HS-27A (cell line): ENCODE measurements at places on chromosomes 7 and 10.

DNA sequence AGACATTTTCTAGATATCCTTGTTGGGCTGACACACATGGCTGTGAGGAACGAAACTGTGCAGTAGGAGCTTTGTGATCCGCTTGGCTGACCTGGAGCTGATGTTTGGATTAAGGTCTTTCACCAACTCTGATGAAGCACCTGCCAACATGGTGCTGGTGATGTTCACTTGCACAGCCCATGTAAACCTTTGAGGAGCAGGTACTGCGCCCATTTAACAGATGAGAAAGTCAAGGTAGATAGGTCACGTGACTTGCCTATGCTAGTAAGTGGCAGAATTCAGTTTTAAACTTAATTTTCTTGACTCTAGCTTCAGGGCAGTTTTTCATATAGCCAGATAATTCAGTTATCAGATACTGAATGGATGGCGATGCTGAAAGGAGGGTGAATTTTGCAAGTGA is 351.9 kb downstream of the RPS24 start:
- no peak for DNase-seq

GRCh38 chr10:131173484-131174210 is 137.9 kb downstream of the TCERG1L start:
- DNase-seq, result no peak

- DNase-seq, result no peak
These were observed 166.8 kb upstream of the PFKP start for GRCh38 chr10:2900530-2900929.

GRCh38 chr10:122044713-122045112 is 55.8 kb downstream of the TACC2 start:
- no peak for DNase-seq

GRCh38 chr7:31419505-31420055 is 79.1 kb upstream of the NEUROD6 start:
- no peak for DNase-seq

DNA sequence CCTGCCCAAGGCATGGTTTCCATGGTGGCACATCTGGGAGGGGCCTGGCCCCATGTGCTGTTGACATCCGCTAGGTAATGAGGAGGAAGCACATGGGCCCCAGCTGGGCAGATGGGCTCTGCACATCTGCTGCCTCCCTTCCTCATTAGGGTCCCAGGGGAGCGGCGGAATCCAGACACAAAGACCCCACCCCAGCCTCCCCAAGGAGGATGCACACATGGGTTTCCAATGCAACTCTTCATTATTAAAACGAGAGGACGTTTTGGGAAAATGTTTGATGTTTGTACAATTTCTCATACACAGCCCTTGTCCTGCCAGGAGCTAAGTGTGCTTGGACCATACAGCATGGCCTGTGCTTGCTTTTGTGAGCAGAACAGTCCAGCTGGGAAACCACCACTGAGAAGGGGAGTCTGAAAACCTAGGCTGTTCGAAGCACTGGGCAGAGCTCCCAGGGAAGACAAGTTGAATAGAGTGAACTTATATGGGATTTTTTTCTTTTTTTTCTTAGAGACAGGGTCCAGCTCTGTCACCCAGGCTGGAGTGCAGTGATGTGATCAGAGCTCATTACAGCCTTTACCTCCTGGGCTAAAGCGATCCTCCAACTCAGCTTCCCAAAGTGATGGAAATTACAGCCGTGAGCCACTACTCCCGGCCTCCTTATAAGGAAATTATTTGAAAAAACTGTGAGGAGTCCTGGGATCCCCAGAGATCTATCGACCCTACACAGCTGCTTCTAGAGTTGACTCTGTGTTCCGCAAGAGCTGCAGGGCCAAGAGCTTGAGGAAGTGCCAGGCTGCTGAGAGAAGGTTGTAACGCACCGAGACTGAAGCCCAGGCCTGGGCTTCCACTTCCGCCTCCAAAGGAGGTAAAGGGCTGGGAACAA is 23.4 kb downstream of the FAM107B start:
- DNase-seq, result no peak

GRCh38 chr7:103762877-103763276 is 226.6 kb downstream of the RELN start:
- no peak for DNase-seq

- no peak for DNase-seq
These were observed 276.6 kb upstream of the FERD3L start for GRCh38 chr7:19421861-19422260.
